GM12892 (cell line): ENCODE measurements at places on chromosomes 7 and 10.

DNA sequence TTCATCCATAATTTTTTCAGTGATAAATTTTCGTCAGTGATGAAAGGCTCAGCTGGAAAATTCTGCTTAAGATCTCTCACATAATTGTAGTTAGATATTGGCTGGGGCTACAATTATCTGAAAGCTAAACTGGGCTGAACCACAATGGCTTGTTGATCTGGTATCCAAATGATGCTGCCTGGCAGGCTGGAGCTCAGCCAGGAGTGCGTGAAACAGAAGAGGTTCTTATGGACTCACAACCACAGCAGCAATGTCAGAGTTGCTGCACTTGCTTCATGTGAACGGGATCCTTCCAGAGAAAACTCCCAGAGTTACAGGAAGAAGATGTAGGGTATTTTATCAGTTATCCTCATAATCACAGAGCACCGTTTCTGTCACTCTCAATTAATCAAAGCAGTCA lies 533.2 kb upstream of the POM121L12 start:
- no peak for DNase-seq

DNA sequence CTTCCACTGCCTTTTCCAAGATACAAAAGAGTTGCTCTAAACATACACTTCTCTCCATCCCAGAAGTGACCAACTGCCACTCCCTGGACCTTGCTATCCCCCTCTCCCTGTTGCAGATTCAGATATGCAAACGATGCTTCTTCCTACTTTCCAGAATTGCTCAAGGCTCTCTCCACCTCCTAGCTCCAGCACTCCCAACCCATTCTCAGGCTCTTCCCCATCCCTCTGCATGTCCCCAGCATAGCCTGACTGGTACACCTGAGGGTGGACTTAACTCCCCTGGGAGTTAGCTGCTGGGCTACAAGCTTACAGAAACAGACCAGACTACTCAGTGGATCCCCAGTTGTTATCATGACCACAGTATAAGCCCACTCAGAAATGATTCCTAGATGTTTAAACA lies 27.6 kb downstream of the MKRN1 start:
- DNase-seq = no peak

DNA sequence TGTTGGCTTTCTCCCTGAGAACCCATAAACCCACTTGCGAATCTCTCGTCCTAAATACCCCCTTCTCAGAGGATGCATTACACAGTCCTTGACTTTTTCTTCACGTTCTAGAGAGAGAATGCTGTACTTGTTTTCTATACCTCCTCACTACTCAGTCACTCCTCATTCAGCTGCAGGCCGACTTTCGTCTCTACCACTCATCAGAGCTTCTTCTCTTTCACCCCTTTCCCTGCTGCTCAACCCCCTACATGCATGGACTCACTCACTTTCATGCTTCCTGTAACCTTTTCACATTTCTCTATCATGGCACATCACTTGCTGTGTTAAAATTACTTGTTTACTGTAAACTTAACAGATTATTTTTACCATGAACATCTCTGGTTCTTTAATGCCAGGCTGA lies 19.8 kb downstream of the MDFIC start:
- no peak for DNase-seq

DNA sequence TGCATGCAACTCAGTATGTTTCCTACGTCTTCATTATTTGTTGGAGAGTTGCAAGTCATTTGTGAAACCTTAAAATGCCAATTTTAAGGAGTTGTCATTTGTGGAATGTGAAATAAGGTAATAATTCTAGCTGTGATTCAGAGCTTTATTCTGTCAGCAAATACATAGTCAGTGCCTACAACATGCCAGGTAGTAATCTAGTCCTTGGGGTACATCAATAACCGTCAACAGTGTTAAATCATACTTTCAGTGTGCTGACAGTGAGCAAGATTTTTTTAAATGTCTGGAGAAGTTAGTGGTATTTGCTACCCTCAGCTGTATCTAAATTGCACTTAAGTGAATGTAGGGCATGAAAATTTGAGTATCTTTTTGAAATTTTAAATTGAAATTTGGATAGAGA lies 36.7 kb downstream of the MPLKIP start:
- no peak for DNase-seq

- DNase-seq = no peak
Measured at GRCh38 chr10:12687996-12688395, 313.5 kb downstream of the CCDC3 start.
